H9 (cell line): ENCODE measurements at places on chromosomes 3 and 15. TPM values are rescaled to one million over a fixed set of nuclear protein-coding genes. Genes with fewer than 3 reads are reported as not detected.

DNA sequence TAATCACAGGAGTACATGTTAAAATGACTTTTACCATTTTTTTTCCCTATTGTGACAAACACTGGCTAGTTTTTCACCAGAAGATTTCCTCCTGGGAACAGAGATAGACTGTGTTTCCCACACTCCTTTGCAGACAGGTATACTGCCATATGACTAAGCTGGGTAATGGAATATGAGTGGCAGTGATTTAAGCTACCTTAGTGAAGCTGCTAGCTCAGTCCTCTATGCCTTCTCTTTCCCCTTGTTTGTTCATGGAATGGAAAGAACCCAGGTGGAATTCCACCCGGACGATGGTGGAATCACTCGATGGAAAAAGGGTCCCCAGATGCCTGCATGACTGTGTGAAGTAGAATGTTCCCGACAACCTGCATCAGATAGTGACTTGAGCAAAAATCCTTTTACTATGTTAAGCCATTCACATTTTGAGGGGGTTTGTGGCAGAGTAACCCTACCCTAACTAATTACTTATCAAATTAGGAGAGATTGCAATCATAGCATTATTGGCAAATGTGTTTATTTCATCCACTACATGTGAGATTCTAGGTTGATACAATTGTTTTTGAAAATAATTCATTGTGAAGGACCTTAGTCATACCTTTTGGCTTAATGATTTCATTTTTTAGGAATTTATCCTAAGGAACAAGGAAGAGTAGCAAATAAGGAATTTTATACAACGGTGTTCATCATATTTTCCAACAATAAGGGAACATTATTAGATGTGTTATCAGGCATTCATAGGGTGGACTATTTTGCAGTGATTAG, 16.5 kb downstream of the THSD4 start:
- no peak for DNase-seq
- H3K4me3 ChIP-seq: no peak overlapping the region
- H3K27me3 ChIP-seq: no peaks in the 10 kb centered on the region; the same call in 1 of the 2 replicates
- no peak overlapping the region for H3K27ac ChIP-seq

- no peak overlapping the region for H3K27ac ChIP-seq
- H3K27me3 ChIP-seq: no peaks in the 10 kb centered on the region
- DNase-seq: no peak
- H3K4me1 ChIP-seq: no peaks in the 10 kb centered on the region
Measured at GRCh38 chr3:149959443-149959842, 11.3 kb downstream of the PFN2 start.

DNA sequence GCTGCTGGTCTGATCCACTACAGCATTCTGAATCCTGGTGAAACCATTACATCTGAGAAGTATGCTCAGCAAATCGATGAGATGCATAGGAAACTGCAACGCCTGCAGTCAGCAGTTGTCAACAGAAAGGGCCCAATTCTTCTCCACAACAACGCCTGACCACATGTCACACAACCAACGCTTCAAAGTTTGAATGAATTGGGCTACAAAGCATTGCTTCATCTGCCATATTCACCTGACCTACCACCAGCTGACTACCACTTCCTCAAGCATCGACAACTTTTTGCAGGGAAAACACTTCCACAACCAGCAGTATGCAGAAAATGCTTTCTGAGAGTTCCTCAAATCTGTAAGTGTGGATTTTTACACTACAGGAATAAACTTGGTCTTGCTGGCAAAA, 54.7 kb upstream of the C2CD4B start:
- no peak overlapping the region for H3K27ac ChIP-seq
- H3K27me3 ChIP-seq: no peaks in the 10 kb centered on the region

- peak within 1 kb of the TSS; percentile 75 for H3K4me3 ChIP-seq
- peaks cover 41% of the 10 kb centered on the region for H3K27me3 ChIP-seq
- H3K27ac ChIP-seq: no peak within 1 kb of the TSS
- H3K4me1 ChIP-seq: no peaks in the 10 kb centered on the region
- H3K36me3 ChIP-seq: no peaks in the 10 kb centered on the region
Measured at GRCh38 chr15:66253418-66254088, at the start of gene MEGF11. TSS of gene MEGF11 (minus strand) at chr15:66253750. CDS start at chr15:66128403, 125,347 bp downstream.

DNA sequence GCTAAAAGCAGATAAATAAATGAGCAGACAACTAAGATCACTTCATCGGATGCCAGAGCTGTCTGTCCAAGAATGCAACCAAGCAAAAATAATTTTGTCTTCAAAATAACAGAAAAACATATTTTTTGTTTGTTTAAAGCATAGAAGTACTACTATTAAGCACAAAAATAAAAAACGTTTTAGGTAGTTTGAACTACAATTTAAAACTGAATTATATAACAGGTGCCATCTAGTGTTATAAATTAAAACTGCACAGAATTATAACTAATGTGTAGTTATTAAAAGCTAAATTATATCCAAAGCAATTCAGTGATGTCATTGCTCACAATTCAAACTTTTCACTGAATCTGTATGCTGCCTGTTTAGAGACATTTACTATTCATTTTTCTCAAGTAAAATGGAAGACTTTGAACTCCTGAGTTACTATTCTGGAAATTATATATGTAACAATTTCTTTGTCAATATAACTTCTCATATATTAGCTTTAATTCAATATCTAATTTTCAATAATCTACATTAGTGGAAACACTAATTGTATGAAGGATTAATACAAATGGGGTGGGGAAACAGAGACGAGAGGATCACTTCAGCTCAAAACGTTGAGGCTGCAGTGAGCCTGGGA, 29.5 kb downstream of the LINS1 start:
- no peaks in the 10 kb centered on the region for H3K4me1 ChIP-seq
- no peaks in the 10 kb centered on the region for H3K27me3 ChIP-seq
- H3K4me3 ChIP-seq: no peak overlapping the region
- DNase-seq: no peak
- H3K36me3 ChIP-seq: peaks cover 4% of the 10 kb centered on the region; the same call in 1 of the 2 replicates
- H3K27ac ChIP-seq: no peak overlapping the region

- DNase-seq: no peak
- peak overlapping the region; percentile 68 for H3K4me3 ChIP-seq
- H3K36me3 ChIP-seq: no peaks in the 10 kb centered on the region
- no peak overlapping the region for H3K27ac ChIP-seq
- H3K4me1 ChIP-seq: peaks cover 6% of the 10 kb centered on the region; the same call in 1 of the 2 replicates
Measured at GRCh38 chr3:71066356-71066755, 517.2 kb downstream of the FOXP1 start.

DNA sequence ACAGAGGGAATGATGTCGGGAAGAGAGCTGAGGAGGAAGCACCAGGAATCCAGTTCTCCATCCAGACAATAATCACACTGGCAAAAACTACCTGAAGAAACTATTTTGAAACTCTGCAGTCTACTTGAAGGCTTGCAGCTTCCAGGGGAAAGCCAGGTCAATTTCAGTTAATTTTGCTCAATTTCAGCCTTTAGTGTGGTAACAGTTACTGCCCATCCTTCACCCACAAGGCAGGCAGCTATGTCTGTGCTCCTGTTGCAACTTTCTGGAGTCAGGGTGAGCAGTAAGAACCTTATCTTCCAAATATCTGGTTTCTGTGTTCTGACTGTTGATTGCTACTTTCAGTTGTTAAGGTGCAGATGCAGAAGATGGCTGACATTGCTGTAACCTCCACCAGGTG, 221.7 kb downstream of the ADAMTS17 start:
- no peaks in the 10 kb centered on the region for H3K27me3 ChIP-seq
- peaks cover 15% of the 10 kb centered on the region for H3K36me3 ChIP-seq
- no peak overlapping the region for H3K4me3 ChIP-seq
- no peak overlapping the region for H3K27ac ChIP-seq
- H3K4me1 ChIP-seq: no peaks in the 10 kb centered on the region

Gene RASGRF1
- total RNA-seq: 0.33 and 0.48 TPM in 2 replicates

Gene REC114
- total RNA-seq: not detected in 2 replicates
